ENCODE measurements at places on chromosomes 1 and 21. TPM values are rescaled to one million over a fixed set of nuclear protein-coding genes. Genes with fewer than 3 reads are reported as not detected.

- no peak for DNase-seq
Observed at GRCh38 chr1:171802207-171802606, 20.7 kb downstream of the METTL13 start.

- no peak for DNase-seq
Observed at GRCh38 chr1:37851782-37852210, 7.6 kb downstream of the MTF1 start.

DNA sequence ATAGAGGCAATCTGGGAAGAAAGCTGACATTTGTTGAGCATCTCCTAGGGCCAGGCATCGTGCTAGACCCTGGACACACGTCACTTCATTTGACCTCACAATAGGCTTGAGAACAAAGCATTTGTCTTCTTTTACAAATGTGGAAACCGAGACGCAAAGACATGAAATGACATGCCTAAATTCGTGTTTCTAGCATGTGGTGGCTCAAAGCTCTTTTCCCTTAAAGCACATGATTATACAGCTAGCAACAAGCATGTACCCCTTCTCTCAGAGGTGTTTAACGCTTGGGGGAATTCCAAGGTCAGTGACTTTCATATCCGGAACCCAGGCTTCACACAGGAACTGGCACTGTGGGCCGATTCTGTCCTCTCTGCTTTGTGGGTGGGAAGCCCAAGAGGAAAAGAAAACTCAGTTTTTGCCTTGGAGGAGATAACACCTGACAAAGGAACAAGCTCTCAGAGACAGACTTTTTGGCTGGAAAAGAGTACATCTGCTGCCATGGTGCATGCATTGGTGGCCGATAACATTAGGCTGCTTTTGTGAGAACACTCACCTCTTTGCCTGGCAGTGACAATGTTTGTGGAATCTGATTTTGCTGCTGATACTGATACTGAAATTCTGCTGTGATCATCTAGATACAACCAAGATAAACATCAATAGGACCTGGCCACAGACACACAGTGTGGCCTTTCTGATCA lies 15.4 kb upstream of the CD2 start:
- DNase-seq: no peak

GRCh38 chr1:39800471-39800835 lies 11.8 kb upstream of the BMP8B start:
- DNase-seq: no peak

GRCh38 chr1:235910357-235911299 lies 43.9 kb upstream of the LYST start:
- DNase-seq: no peak

DNA sequence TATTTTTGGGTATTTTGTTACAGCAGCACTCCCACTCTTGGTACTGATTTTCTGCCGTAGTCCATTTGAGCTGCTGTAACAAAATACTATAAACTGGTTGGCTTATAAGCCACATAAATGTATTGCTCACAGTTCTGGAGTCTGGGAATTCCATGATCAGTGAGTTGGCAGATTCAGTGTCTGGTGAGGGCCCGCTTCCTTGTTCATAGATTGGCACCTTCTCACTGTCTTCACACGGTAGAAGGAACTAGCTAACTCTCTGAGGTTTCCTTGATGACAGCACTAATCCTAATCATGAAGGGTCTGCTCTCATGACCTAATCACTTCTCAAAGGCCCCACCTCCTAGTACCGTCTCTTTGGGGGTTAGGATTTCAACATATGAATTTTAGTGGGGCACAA lies 85.2 kb downstream of the HHAT start:
- no peak for DNase-seq

DNA sequence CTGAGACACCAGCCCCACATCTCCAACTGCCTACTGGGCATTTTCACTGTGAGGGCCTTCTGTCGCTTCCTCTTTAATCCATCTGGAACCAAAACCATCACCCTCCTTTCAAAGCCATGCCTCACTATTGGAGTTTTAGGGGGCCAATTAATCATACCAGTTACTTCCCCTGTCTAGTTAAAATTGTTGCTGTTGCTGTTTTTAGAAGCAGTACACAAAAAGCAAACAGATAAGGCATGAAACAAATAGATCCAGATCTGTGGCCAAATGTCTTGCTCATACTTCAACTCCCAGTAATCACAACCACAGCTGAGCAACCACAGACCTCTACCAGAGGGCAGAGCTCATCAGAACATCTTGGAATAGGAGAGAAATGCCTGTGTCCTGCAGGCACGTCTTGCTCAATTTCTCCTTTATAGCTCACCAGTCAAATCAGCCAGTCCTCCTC lies 133.8 kb upstream of the C1orf105 start:
- DNase-seq: no peak

DNA sequence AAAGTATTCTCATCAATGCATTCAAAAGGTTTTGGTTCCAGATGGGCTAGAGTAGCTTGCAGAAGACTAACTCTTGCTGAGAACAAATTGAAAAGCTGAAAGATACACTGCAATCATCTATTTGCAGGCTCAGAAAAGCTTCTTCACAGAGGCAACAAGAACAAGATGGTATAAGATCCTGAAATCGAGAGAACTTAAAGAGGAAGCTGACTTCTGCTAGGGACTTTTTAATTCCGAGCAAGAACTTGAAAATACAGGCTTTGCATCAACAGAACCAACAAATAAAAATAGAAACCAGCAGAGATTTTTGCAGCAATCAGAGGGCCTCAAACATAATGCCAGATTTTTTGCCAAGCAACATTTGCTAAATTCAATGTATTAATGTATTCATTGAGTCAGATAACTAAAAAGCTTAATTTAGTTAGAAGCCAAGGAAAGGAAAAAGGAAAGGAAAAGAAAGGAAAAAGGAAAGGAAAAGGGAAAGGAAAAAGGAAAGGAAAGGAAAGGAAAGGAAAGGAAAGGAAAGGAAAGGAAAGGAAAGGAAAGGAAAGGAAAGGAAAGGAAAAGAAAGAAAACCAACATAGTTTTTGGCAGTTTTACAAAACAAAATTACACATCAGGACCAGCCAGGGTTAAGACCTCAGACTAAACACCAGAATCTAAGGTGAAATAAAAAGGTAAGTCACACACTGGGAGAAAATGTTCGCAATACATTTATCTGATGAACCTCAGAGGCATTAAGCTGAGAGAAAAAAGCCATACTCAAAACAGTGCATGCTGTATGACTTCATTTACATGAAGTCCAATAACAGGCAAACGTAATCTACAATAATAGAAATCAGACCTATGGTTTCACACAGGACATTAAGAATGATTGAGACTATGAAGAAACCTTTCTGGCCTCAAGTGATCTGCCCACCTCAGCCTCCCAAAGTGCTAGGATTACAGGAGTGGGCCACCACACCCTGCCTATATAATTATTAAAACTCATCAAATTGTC lies 42.6 kb downstream of the FAF1 start:
- DNase-seq: no peak

GRCh38 chr1:213759359-213760181 lies 228.2 kb upstream of the PROX1 start:
- no peak for DNase-seq

GRCh38 chr1:161825831-161826230 lies 59.7 kb downstream of the ATF6 start:
- DNase-seq: no peak

DNA sequence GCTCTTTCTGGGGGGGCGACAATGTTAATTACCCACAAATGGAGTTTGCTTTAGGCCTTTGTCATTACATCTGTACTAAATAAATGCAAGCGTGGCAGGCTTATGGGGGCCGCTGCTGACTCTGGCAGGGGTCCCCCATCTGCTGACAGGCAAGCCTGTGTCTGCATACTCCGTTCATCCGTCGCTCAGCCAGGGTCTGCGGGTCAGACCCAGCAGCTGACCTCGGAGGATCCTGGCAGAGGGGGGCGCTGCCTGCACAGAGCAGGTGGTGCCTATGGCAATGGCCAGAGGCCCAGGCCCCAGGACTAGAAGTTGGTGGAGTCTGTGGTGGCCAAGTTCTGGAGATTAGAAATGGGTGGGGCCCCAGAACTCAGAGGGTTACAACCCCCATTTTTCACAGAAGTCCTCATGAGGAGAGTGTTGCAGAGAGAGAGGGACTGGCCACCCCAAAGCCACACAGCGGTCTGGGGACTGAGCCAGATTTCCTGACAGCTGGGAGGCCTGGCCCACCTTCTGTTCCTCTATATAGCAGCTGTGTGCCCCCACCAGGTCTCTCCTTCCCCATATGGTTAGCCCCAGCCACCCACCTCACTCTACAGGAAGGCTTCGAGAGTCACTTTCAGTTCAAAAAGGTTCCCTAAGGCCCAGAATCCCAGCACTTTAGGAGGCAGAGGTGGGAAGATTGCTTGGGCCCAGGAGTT lies 31.0 kb downstream of the TTC39A start:
- DNase-seq: no peak

- no peak for DNase-seq
Observed at GRCh38 chr1:145857170-145857569, 1.7 kb downstream of the PIAS3 start.

DNA sequence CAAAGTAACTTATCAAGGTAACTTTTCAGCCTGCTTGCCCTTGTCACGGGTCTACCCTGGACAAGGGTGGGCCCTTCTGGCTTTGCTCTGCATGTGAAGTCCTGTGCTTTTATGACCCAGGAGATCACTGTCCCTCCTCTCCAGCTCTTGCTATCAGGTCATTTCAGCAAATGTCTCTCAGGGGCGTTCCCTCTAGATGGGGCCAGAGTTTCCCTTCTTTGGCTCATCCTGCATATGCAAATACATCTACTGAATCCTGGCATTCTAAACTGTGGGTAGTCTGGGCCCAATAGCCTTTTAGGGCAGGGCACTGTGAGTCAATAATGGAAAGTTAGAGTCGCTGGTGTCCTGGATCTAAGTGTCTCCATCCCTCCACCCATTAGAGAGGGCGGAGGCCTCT lies 366.9 kb upstream of the USP24 start:
- DNase-seq: no peak

GRCh38 chr1:39051956-39052355 lies 25.8 kb downstream of the NDUFS5 start:
- DNase-seq: no peak

- no peak for DNase-seq
Observed at GRCh38 chr1:55916481-55916880, 662.9 kb downstream of the PLPP3 start.

The PCAT6 gene
- polyA plus RNA-seq: 4.0 TPM

The CD160 gene
- 4.1 TPM for polyA plus RNA-seq

The AMPD1 gene
- polyA plus RNA-seq: not detected

The CLCA2 gene
- polyA plus RNA-seq: 0.04 TPM

The CFAP107 gene
- 1.2 TPM for polyA plus RNA-seq

The PROK1 gene
- polyA plus RNA-seq: not detected

The RBBP4 gene
- 325 TPM for polyA plus RNA-seq

The COL9A2 gene
- polyA plus RNA-seq: 32.6 TPM

The DVL1 gene
- polyA plus RNA-seq: 39.7 TPM

The PRCC gene
- 108 TPM for polyA plus RNA-seq

The DHDDS gene
- 42.7 TPM for polyA plus RNA-seq

The KCNH1 gene
- 0.14 TPM for polyA plus RNA-seq
